ENCODE measurements at places on chromosomes 1 and 21.
A peak's percentile ranks its signal among the peaks of the same experiment; 100 is the strongest.

GRCh38 chr1:109979489-109980091 is 5.0 kb upstream of the AHCYL1 start:
- DNase-seq, result peak; percentile 41

- DNase-seq, result no peak
Observed at GRCh38 chr1:19582318-19582717, 61.8 kb upstream of the NBL1 start.

GRCh38 chr1:186575348-186575747 is 104.9 kb downstream of the PTGS2 start:
- DNase-seq, result peak; percentile 38

DNA sequence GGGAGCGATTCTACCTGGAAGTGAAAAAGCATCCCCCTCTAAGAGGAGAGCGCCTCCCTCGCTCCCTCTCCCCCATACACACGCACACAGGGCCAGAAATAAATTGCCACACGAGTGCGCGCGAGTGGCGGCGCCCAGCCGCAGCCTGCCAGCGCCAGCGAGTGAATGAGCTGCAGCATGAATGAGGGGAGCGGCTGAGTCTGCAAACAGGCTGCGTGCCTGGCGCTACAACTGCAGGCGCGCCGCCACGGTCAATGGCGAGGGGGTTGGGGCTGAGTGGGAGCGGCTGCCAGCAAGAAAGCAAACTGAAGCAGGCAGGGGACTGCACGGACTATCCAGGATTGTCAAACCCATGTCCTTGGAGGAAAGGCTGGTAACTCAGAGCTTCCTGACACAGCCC is 2.2 kb downstream of the CAMK1G start:
- DNase-seq, result no peak

DNA sequence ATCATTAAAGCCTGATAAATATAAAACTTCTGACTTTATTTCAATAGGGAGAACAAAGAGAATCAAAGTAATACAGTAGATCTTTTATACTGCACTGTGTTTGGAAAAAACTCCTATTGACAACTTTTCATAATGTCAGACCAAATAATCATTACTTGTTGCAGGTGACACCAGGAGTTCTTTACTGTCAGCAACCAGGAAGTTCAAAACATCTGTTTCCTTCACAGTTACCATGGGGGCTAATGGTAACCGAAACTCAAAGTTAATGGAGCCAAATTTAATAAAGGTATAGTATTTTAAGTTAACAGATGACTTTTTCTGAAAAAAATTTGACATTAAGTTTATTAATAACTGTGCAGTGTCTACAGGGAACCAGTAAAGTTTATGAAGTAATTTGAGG is 10.6 kb downstream of the EFCAB7 start:
- DNase-seq, result no peak

- no peak for DNase-seq
Observed at GRCh38 chr1:170555370-170555769, 23.4 kb downstream of the GORAB start.

DNA sequence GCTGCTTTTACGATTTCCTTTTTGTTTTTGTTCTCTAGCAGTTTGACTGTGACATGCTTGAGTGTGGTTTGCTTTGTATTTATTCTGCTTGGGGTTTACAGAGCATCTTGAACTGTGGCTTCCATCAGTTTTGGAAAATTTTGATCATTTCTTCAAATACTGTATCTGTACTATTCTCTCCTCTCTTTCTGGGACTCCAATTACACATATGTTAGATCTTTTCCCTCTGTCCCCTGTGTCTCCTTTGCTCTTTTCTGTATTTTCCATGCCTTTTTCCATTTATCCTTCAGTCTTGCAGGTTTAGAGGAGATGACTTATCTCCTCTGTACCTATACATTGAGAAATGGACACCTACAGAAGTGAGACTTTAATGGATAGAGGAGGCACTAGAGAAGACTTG is 31.7 kb downstream of the COQ8A start:
- DNase-seq, result no peak

DNA sequence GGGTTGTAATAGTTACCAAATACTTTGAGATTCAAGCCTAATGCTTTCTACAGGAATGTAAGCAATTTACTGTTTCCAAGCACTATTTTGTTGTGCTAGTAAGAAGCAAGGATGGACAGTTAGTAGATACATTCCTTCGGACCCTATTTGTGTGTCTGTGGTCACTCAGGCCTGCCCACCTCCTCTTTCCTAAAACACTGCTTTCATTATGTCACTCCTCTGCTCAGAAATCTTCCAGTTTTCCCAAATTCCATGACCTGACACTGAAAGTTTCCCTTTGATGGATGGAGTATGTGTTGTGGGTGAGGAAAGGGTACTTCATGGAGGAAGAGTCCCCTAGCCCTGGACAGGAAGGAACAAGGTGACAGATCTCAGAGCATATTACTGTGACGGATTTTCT is 141.1 kb downstream of the DISP1 start:
- no peak for DNase-seq

DNA sequence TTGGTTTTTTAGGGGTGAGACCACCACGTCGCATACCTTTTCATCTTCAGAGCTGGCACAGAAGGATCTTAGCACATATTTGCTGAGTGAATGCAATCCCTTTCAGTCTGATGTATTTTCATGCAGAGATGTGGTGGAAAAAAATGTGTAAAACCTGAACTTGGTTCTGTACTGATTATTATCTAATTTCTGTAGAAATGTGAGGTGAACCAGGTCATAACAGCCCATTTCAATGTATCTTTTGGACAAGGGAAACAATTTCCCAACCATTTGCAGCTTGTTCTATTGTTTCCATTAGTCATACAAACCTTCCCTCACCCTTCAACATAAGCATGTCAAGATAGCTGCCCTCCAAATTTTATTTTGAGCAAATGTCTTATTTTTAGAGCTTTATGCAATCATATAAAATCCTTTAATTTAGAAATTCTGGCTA is 46.8 kb upstream of the RUNX1 start:
- peak; percentile 31 for DNase-seq

- no peak for DNase-seq
Observed at GRCh38 chr1:31064111-31064717, 1.3 kb downstream of the PUM1 start.

GRCh38 chr1:88877382-88877825 is 14.0 kb downstream of the GTF2B start:
- DNase-seq, result no peak

GRCh38 chr1:1916851-1917251 is 1.8 kb downstream of the CALML6 start:
- no peak for DNase-seq

- DNase-seq, result no peak
Observed at GRCh38 chr1:230068952-230069684, 2.1 kb downstream of the GALNT2 start.

GRCh38 chr1:228850141-228851100 is 115.1 kb downstream of the RHOU start:
- DNase-seq, result no peak

GRCh38 chr1:42753070-42753469 is 13.0 kb upstream of the CLDN19 start:
- DNase-seq, result no peak

DNA sequence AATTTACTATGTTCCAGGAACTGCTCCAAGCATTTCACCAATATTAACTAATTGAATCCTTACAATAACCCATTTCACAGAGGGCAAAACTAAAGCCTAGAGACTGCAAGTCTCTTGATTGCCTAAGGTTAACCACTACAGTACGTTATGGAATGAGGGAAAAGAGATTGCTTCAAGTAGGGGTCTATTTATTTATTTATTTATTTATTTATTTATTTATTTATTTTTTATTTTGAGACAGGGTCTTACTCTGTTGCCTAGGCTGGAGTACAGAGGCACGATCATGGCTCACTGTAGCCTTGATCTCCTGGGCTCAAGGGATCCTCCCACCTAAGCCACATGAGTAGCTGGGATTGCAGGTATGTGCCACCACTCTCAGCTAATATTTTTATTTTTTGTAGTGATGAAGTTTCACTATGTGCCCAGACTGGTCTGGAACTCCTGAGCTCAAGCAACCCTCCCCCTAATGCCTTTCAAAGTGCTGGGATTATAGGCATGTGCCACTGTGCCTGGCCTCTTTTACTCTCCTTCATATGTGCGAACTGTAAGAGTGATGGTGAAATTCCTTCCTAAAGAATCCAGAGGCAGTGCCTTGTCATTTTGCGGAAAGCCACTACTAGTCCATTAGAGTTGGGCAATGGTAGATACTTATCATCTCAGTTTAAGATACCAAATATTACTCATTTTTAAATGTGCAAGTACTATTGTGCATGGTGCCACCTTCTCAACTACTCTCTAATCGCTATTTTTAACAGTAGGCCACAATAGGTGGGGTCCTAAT is 65.7 kb upstream of the CYP2J2 start:
- DNase-seq, result no peak

GRCh38 chr1:198287916-198288315 is 131.1 kb downstream of the NEK7 start:
- no peak for DNase-seq

DNA sequence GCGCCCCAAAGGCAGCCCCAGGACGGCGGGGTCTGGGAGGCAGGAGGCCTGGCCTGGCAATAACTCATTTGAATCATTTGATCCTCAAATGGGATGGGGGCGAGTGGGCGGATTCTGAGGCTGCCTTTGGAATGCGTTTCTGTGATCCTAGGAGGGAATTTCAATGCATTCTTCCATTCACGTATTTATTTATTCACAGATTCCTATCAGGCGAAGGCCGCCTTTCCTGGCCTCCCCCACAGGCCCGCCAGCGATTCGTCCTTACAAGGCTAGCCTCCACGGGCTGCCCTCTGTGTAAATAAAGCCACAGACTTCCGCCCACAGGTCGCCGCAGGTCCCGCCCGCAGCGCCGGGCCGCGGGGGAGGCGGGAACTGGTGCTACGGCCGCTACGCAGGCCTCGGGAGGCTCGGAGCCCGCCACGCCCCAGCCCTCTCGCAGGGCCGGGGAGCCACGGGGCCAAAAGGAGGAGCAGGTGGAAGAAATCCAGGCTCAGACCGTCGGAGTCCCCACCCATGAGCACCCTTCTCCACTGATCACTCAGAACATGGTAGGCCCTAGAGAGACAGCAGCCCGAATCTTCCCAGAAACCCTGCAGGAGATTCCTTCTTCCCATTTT is 31.3 kb upstream of the JUN start:
- DNase-seq, result peak; percentile 55

GRCh38 chr21:46666941-46667740 is 31.7 kb downstream of the PRMT2 start:
- DNase-seq, result no peak

GRCh38 chr1:172486805-172487454 is 43.1 kb upstream of the PIGC start:
- no peak for DNase-seq

- DNase-seq, result no peak
Observed at GRCh38 chr1:186577216-186577615, 103.0 kb downstream of the PTGS2 start.

GRCh38 chr1:217917281-217917887 is 286.2 kb downstream of the SPATA17 start:
- DNase-seq, result no peak

DNA sequence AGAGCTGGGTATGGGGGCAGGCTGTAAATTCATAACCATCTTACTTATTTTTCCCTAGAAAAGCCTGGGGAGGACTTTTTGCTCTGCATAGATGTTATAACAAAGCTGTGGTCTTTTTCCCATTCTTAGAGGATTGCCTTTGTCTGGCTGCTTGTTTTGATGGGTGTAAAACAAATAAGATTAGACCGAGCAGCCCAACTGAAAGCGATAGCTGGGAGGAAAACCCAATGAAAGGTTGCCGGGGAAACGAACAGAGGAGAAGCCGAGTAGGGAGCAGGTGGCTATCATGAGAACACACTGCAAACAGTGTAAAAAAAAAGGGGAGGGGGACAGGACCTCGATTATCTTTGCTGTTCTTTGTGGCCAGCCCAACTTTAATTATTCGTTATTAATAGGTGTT is 1.9 kb downstream of the ELAVL4 start:
- no peak for DNase-seq

GRCh38 chr1:18651713-18652112 is 21.1 kb downstream of the PAX7 start:
- no peak for DNase-seq

DNA sequence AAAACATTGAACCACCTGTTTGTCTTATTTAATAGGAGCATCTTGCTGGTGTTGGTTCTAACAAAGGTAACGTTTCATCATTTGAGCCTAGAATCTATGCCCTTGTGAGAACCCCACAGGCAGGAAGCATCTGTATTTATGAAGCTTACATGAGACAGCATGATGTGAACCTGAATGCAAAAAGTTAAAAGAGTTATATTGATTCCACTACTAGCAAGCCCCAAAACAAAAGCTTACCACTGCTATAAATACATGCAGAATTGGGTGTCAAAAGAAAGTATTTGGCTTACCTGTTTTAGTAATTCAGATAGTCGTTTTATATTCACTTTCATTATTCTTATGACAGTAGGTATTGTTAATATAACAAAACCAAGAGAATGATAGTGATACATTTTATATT is 301.2 kb upstream of the ADGRL2 start:
- DNase-seq, result no peak

GRCh38 chr1:30336550-30337323 is 386.6 kb downstream of the MATN1 start:
- no peak for DNase-seq

- no peak for DNase-seq
Observed at GRCh38 chr21:45848805-45849204, 132.8 kb upstream of the COL6A1 start.

DNA sequence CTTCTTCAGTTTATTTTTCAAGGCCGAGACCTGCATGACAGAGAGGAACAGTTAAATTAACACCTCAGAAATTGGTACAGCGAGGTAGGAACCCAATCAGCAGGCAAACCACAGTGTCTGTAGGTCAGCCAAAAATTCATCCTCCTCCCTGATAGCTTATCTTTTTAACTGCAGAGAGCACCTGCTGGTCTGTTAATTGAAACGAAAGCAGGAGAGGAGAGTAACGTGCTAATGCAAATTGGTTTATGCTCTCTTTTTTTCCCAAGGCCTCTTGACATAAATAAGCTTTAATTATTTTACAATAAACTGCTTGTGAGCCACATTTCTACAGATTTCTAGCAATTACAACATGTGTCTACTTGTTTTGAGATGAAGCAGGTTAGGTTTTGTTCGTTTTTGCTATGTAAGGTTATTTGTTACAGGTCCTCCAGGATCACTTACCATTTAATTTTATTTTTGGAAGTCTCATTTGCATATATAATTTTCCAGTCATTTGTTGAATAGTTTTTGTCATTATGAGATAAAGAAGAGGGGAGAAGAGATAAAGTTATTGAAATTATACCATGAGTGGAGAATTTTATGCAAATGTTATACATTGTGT is 179.9 kb downstream of the DENND1B start:
- DNase-seq, result no peak

DNA sequence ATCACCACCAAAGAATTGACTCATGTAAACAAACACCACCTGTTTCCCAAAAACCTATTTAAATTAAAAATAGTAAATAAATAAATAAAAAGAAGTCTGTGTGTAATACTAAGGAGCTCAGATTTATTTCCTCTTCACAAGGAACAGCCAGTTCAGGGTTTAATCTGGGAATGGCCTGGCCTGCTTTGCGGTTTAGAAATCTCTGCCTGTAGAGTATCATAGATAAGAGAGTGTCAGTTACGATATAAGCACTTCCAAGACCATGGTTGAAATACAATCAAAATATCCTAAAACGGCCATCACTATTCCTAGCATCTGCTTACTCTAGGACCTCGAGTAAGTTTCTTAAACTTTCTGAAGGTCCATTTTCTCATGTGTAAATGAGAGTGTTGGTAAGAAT is 274.4 kb downstream of the PLPP3 start:
- no peak for DNase-seq

Measured in GM04504 (cell line).